ENCODE measurements at places on chromosomes 7 and 10.

DNA sequence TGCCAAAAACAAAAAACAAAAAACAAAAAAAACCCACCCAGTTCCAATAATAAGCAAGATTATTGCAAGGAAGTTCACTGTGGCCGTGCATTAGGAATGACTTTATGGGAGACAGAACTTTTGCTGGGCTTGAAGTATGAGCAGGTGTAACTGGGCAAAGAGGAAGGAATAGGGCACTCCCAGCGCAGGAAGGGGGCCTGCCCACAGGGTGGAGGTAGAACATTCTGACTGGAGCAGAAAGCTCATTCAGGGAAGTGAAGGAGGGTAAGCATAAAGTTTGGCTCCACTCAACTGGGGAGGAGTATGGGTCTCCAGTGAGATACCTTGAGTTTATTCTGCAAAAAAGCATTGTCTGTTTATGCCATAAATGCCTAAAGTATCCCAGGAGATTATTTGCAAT is 42.1 kb upstream of the WIPF3 start:
- DNase-seq: no peak

DNA sequence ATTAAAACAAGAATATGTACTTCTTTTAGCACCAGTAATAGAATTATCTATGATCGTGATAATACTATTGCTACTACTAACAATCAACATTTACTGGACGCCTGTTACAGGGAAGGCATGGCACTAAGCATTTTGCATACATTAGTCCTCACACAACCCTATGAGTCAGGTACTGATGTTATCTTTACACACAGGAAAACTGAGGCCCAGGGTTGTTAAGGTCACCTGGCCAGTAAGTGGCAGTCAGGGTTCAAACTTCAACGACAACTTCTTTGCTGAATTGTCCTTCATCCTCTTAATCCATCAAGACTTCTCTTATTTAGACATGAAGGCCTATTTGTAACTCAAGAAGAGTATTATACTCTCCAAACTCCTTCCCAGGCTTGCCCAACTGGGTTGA is 41.9 kb upstream of the ACSL5 start:
- DNase-seq: no peak

- no peak for DNase-seq
Measured at GRCh38 chr7:41573015-41573414, 129.9 kb downstream of the INHBA start.

- no peak for DNase-seq
Measured at GRCh38 chr7:83517035-83517700, 131.8 kb downstream of the SEMA3E start.

DNA sequence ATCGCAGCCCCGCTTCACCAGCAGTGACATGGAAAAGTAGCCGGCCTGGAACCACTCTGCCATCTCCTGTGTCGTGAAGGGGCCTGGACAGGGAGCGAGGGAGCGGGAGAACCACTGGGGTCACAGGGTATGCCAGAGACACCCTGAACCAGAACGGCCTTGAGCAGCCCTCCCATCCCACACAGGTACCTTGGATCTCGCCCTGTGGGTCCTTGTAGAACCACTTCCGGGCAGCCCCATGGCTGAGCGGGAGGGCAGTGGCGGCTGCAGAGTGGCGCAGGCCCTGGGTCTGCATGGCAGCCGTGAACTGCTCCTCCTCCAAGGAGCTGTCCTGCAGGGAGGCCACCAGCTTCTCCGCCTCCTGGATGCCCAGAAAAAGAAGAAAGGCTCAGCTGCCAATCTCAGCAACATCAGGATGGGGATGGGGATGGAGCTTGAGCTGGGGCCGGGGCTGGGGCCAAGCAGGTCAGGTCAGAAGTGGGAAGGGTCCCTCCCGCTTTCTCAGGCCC is 9.5 kb downstream of the GIGYF1 start:
- DNase-seq: no peak

DNA sequence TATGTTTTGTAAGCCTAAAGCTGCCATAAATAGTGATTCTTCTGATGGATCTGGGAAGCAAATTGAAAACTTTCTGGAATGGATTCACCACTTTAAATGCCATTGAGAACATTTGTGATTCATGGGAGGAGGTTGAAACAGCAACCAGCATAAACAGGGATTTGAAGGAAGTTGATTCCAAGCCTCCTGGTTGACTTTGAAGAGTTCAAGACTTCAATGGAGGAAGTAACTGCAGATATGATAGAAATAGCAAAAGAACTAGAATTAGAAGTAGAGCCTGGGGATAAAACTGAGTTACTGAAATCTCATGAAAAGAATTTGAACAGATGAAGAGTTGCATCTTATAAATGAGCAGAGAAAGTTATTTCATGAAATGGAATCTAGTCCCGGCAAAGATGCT is 99.2 kb downstream of the LRRC4 start:
- DNase-seq: no peak

DNA sequence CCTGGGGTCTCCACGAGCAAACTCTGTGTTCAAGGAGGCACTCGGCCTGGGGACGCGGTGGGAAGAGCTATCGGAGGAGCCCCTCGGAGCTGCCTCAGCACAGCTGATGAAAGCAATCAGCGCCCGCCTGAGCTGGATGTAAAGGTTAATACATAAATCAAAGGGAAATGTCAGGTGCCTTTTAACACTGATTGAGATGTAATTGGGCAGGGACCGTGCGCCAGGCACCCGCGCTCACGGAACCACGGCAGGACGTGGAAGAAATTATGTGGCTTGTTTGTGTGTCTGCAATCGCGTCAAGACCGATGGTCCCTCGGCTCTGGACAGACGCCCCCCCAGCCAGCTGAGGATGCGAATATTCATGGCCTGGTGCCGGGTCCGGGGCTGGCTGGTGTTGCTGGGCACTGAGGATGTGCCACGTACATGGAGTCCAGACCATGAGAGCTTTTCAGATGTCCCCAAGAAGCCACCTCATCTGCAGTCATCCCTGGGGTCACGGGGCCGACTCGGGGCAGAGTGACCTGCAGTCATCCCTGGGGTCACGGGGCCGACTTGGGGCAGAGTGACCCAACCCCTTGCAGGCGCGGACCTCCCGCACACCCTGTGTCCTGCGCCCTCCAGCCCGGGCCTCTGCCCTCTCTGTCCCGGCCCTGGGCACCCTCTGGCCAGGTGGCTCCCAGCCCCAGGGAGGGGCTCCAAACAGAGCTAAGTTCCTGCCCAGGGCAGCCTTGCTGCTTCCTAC is 15.6 kb downstream of the FOXL3 start:
- DNase-seq: no peak

DNA sequence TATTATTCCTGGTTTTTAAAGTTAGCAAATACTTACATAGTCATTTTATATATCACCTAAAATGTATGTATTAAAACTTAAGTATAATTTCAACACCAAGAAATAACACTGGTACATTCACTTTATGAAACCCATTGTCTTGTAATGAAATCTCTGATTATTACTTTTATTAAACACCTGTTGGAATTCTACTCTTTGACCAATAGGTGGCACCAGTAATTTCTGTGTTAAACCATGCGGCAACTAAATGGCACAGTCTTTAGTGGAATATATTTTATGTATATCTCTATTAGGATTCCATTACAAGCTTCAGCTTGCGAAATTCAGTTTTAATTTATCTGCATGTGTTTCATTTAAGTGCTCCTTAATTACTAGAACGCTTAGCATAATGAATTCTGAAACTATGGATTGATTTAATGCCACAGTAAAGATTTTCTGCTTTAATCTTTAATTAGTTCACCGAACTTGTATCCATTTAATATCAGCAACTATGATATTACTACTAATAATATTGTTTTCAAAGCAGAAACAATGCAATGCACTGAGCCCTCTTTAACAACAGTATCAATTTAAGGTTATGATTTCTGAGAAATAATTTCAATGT is 181.3 kb downstream of the MAGI2 start:
- no peak for DNase-seq

- no peak for DNase-seq
Measured at GRCh38 chr10:72375173-72375572, 20.5 kb upstream of the DNAJB12 start.

DNA sequence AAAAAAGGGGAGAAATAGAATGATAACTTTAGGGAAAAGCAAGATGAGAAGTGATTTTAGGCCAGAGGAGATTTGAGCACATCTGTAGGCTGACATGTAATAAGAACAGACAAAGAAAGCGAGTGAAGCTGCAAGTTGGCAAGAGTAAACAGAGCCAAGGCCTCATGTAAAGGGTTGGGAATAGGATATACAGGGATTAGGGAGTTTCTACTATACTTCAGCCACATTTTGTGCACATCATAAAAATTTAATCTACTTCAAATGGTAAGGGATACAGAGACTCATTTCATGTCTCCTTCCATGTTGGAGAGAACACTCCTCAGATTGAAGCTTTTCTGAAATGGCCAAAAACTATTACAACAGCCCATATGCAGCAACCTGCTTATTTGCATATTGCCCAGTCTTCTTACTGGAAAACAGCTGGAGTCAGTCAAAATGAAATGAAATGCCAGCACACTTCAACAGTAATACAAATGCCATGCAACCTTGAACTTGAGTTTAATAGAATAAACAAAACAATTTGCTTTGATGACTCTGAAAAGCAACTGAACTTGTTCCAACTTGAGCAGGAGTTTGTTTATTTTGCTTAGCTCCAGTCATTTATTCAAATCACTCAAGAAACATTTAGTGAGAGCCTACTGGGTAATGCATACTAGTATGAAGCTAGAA is 49.9 kb downstream of the NRCAM start:
- DNase-seq: no peak

DNA sequence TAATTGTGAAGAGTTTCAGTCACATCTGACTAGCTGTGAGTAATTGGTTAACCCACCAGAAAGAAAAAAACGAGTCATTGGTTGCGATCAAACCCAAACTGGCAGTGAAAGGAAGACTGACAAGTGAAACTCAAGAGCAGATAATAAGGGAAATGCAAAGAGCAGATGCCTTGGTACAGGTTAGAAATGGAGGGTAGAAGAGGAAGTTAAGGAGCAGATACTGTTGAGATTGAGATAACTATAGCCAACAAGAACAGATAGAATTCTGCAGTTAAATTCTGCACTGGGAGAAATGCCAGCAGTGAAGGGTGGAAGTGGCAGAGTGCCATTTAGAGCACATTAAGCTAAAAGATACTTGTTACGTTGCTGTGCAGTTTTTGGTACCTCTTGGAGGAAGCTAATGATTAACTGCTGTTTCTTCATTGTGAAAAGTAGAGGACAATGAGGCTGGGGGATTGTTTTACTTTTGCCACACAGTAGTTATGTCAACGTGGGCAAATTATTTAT is 65.8 kb downstream of the CDK13 start:
- DNase-seq: no peak

DNA sequence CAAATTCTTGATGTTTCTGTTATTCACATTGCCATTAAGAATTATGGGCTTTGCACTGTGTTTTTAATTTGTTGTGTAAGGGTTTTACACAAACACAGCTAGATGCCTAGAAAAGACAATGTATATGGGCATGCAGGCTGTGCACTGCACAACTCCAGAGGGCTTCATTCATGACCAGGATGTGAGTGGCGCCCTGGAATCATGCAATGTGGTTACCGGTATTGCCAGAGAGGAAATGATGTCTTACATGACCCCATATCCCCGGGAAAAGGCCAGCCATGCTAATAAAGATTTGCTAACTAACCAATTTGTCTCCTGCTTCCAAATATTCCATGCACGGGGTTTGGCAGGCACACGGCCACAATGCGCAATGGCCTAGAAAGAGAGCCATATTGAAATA is 16.9 kb downstream of the KCNMA1 start:
- DNase-seq: no peak

- no peak for DNase-seq
Measured at GRCh38 chr10:663831-664251, 25.6 kb downstream of the DIP2C start.
